ENCODE measurements at places on chromosomes 5 and 9.

- no peak for DNase-seq
Measured at GRCh38 chr5:141574122-141574510, 44.7 kb downstream of the DIAPH1 start.

DNA sequence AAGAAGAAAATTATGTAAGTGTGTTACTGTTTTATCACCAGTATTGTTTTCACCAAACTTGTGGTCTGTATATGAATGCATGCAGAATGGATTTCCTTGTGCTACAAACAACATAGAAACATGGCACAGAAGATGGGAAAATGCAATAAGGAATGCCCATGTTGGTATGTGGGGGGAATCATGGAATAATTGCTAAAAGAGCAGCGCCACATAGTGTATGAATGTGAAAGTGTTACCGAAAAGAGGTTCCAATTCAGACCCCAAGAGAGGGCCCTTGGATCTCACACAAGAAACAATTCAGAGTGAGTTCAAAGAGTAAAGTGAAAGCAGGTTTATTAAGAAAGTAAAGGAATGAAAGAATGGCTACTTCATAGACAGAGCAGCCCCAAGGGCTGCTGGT is 26.4 kb upstream of the TYRP1 start:
- no peak for DNase-seq

DNA sequence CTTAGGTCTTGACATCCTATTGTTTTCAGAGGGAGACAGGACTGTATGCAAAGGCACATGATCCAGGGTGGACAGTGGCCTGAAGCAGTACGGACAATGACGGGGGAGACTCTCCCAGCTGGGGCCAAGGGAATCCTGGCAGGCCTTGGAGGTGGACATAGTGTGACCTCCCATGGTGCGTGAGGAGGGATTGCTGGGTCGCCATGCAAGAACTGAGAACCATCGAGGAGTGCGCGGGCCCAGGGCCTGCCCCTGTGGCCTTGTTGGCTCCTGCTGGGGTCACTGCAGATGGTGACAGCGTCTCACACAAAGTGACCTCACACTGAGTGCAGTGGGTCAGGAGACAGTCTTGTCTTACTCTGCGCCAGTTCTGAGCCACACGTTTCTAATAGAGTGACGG is 192.4 kb downstream of the GADD45G start:
- DNase-seq, result no peak

- DNase-seq, result no peak
Measured at GRCh38 chr5:107873877-107874276, 203.1 kb upstream of the EFNA5 start.

DNA sequence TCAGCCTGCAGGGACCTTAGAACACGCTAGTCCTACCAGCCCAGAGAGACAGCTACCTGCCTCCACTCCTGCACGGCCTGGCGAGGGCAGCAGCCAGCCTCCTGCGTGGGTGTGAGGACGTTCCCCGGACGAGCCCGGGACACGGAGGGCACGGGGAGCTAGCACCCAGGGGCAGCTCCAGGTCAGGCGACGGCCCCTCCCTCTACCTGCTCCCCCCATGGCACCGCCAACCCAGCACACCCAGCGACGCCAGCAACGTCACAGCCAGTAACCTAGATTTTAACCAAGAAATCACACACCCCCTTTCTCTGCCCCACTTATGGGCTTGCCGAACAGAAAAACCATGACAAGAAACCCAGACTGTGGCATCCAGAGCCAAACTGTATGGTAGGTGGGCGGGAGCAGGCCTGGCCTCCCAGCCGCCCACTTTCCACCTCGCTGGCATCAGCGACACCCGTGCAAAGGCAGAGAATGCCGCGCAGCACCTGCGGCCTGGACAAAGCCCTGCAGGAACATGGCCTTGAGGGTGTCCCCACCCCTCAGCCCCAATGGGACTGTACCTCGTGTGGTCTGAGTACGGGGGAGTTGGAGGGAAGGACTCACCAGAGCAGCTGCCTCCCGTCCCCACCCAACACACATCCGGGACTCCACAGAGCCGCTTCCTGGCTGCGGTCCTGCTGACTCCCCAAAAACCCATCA is 47.9 kb downstream of the NACC2 start:
- no peak for DNase-seq

DNA sequence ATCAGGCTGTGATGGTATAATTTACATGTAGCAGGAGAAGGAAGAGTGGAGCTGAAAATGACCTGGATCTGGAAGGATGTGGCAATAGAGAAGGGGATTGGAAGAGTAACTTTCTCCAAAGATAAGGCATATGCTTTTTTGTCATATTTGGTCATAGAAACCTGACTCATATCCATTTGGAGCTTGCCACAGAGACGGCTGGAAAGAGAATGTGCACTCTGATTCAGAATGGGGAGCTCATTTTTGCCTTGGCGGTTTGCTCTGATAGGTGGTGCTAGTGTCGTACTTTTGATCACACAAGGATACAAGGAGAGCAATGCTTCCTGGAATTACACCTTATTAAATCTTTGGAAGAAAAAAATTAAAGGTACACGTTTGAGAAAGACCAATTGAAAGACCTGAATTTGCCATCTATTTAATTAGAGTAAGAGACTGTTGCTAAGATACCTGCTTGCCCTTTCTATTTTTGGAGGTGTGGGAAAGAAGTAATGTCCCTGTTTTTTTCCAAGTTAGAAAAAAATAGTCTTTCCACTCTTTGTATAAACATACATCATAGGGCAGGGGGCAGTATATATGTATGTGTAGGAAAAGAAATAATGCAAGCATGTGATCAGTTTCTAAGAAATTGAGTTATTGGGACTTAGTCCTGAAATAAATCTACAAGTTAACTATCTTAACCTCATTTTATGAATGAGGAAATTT is 5.4 kb downstream of the LSM11 start:
- DNase-seq, result no peak

- DNase-seq, result no peak
Measured at GRCh38 chr5:589173-589572, 23.0 kb upstream of the CEP72 start.

GRCh38 chr9:19223724-19224123 is 6.8 kb upstream of the DENND4C start:
- DNase-seq, result no peak

DNA sequence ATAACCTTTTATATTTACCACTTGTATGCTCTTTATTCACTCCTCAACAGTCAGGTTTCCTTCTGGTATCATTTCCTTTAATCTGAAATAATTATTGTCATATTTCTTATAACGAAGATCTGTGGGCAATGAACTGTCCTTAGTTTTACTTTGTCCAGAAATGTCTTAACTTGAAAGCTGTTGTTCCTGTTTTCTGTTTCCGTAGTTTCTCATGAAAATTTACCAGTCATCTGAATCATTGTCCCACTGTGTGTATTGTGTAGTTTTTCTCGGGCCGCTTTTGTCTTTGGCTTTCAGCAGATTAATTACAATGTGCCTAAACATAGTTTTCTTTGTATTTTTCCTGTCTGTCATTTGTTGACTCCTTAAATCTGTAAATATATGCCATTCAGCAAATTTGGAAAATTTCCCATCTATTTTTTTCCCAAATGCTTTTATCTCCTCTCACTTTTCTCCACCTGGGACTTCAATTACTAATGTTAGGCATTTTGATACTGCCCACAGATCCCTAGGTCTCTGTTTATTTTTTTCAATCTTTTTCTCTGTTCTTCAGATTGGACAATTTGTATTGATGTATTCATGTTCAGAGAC is 74.9 kb downstream of the PDE8B start:
- DNase-seq, result no peak

DNA sequence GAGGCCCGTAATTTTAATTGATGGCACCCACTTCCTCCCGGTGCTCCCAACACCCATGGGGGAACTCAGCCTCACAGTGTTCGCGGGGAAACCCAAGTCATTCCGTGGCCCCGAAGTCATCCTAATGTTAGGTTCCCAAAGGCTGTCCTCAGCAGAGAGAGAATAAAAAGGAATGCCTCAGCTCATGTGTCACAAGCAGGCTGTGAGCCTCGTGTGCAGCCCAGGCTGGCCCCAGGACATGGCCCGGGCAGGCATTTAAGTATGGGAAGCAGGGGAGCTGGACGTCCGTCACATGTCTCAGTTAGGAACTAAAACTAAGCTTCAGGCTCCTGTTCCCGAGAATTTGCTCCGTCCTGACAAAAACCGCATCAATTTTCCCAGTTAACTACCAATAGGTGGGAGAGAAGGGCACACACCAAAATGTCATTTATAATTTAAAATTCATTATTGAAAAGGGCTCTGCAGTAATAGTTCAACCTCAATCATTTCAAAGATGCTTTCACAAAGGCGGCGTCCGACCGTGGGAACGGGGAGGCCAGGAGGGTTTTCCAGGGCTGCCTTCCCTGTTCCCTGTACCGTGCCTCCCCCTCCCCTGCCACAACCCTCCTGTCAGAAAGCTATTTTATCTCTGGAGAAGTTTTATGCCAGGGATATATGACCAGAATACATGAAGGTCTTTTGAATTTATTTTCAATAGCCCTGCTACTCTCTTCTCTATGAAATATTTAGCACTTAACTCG is 137.3 kb downstream of the FSTL4 start:
- DNase-seq, result no peak

DNA sequence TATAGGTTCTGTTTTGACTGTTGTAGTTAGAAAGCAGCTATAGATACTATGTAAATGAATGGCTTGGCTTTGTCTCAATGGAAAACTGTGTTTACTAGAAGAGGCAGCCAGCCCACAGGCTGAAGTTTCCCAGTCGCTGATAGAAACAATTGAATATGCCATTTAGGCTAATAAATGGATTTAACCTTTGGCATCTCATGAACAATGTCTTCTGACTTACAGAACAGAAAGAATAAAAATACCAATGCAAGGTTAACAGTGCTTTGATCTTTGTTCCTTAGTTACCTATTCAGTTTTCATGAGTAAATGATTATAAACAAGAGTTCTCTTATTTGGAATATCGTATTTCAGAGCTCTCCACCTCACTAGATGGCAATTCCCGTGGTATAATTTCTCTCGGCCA is 120.6 kb downstream of the PAM start:
- no peak for DNase-seq

DNA sequence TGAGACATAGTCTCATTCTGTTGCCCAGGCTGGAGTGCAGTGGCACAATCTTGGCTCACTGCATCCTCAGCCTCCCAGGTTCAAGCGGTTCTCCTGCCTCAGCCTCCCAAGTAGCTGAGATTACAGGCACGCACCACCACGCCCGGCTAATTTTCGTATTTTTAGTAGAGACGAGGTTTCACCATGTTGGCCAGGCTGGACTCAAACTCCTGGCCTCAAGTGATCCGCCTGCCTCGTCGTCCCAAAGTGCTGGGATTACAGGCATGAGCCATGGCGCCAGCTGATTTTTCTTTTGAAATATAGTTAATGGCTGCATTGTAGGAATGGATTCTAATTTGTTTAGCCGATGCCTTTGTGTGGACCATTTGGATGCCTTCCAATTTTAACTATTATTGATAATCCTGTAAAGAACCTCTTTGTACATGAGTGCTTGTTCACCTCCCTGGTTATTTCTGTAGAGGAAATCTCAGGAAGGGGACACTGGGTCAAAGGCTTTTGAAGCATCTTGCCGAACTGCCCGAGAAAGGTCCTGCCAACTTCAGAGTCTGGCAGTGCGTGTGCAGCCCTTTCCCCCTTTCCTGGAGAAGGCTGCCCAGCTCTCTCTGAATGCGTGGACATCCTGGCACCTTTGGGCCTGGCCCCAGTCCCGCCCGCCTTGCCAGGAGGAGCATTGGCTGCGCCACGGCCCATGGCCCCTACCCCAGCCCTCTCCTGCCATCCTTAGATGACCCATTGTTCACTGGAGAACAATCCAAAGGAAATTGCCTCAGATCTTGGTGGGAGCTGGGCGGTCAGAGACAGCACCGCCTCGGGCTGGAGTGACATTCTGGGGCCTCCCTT is 8.9 kb upstream of the NUP214 start:
- no peak for DNase-seq

- no peak for DNase-seq
Measured at GRCh38 chr5:473551-474192, 30.7 kb downstream of the EXOC3 start.

DNA sequence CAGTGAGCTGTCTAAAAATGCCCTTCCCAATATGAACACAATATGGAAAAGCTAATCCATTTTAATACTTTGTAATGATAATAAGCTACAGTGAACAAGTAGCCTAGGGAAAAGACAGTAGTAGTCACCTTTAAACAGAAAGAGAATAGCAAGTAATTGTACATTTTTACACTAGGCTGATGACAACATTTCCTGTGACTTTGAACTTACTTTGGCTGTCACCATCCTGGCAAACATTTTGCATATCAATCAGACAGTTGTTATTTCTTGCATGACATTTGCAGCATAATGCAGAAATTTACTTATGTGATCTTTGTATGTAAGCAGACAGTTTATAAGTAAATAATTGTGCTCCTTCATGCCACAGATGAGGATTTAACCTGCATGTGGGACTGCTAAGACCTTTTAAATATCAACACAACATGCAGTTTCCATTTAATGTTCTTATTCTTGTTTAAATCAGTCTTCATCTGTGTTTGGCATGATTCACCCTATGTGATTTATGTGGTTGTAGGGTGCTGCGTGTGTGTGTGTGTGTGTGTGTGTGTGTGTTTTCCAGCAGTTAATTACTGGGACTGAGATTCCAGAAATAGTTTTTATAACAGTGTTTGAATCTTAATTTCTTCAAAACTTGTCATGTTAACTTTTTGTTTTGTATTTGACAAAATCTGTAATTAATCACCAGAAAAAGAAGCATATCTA is 997.1 kb upstream of the ARRDC3 start:
- DNase-seq, result no peak

DNA sequence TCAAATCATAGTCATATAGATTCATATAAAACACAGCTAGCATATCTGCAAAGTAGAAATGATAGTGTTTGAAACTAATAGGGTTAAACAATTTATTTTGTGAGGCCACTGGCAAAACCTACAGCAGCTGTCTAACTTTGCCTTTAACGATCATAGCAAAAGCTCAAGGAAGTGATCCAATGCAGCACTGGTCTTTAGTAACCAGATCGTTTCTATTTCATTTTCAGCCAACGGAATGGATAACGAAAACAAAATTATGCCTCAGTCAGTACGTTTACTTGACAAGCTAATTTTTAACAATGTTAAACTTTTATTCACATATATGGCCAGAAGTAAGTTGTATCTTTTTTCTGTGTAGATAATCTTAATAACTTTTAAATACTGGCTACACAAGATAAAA is 17.7 kb downstream of the MLLT3 start:
- no peak for DNase-seq

DNA sequence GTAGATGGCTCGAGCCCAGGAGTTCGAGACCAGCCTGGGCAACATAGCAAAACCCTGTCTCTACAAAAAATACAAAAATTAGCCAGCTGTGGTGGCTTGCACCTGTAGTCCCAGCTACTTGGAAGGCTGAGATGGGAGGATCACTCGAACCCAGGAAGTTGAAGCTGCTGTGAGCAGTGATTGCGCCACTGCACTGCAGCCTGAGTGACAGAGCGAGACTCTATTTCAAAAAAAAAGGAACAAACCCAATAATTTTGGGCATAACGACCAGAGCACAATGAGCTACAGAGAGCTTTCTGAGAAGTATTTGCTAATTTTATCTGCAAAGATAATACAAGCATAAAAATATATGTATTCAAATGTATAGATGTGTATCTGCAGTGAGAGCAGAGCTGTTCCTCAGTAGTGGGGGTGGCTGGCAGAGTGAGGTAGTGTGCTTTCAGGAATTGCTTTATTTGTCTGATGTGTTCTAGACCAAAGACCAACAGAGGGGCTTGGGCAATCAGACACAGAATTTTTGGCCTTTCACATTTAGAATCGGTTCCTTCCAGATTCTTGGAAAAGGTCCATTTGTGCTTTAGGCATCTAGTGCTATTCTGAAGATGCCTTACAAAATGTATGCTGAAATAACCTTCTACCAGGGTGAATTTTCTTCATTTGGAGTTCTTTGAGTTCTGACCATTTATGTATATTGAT is 5.2 kb downstream of the DOCK8 start:
- no peak for DNase-seq

GRCh38 chr5:82809420-82810143 is 267.6 kb downstream of the TMEM167A start:
- no peak for DNase-seq
